ENCODE measurements at places on chromosomes 2 and 18.

DNA sequence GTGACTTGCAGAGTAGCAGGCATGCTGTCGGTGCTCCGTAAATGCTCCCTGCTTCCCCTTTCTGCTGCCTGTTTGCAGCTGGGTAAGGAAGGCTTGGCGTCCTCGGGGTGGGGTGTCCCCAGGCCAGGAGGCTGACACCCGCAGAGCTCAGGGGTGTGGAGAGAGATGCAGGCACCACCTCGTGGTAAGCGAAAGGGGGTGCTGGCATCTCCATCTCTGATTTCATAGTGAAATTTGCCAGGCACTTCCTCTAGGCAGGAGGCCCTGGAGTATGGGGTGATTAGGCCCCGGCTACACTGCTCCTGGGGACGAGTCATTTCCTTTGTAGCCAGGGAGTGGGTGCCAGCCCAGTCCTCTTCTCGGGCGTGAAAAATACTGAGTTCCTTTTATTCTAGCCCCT, 160.4 kb downstream of the KLHL29 start:
- peaks cover 15% of the 10 kb centered on the region for H3K27me3 ChIP-seq
- peaks cover 3% of the 10 kb centered on the region for H3K36me3 ChIP-seq
- DNase-seq = no peak
- H3K4me1 ChIP-seq = peaks cover 21% of the 10 kb centered on the region
- no peak overlapping the region for H3K4me3 ChIP-seq

DNA sequence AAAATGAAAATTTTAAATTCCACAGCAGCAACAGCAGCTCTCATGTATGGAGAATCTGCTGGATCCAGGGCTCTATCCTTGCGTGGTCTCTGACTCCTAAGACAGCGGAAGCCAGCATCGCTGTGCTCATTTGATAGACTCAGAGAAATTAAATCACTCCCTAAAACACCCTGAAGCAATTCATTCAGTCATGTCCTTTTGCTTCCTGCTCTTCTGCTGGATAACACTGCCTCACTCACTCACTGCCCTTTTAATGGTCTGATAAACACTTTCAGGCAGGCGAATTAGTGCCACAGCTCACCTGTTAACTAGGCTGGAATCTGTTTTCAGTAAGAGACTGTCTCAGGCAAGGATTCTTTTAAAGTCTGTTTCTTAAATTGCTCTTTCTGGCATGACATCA, 10.0 kb downstream of the WIPF1 start:
- H3K36me3 ChIP-seq = peaks cover 26% of the 10 kb centered on the region
- H3K27ac ChIP-seq = no peak overlapping the region
- H3K4me1 ChIP-seq = peaks cover 7% of the 10 kb centered on the region
- no peak for DNase-seq
- H3K27me3 ChIP-seq = no peaks in the 10 kb centered on the region

- H3K27ac ChIP-seq = no peak overlapping the region
- H3K4me1 ChIP-seq = peaks cover 9% of the 10 kb centered on the region
- no peaks in the 10 kb centered on the region for H3K27me3 ChIP-seq
These were observed 12.9 kb upstream of the GLI2 start for GRCh38 chr2:120722568-120723421.

GRCh38 chr2:204545861-204546735, 823 bp downstream of the PARD3B start:
- no peaks in the 10 kb centered on the region for H3K27me3 ChIP-seq
- H3K27ac ChIP-seq = no peak overlapping the region
- no peaks in the 10 kb centered on the region for H3K36me3 ChIP-seq
- H3K4me3 ChIP-seq = peak overlapping the region; percentile 71
- H3K4me1 ChIP-seq = peaks cover 11% of the 10 kb centered on the region
- peak; percentile 33 for DNase-seq

DNA sequence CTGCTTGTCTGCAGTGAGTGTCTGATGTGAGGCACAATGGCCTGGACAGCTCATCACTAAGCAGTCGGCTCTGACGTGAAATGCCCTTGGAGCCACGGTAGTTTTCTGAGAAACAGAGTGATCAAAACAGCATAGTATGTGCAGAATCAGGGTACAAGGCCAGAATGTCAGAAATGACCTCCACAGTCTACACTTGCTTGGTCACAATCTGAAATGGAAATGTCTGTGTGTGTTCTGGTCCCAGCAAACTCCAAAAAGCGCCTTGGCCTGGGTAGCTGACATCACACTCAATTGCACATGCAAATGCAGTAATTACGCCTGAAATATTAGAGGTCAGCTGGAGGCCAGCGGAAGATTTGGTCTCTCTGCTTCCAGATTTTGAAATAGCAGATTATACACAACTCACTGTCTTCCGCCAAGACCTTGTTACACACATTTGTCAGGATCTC, 95.4 kb downstream of the CTAGE1 start:
- peaks cover 7% of the 10 kb centered on the region for H3K4me1 ChIP-seq
- no peaks in the 10 kb centered on the region for H3K36me3 ChIP-seq
- H3K4me3 ChIP-seq = no peak overlapping the region
- no peak overlapping the region for H3K27ac ChIP-seq

DNA sequence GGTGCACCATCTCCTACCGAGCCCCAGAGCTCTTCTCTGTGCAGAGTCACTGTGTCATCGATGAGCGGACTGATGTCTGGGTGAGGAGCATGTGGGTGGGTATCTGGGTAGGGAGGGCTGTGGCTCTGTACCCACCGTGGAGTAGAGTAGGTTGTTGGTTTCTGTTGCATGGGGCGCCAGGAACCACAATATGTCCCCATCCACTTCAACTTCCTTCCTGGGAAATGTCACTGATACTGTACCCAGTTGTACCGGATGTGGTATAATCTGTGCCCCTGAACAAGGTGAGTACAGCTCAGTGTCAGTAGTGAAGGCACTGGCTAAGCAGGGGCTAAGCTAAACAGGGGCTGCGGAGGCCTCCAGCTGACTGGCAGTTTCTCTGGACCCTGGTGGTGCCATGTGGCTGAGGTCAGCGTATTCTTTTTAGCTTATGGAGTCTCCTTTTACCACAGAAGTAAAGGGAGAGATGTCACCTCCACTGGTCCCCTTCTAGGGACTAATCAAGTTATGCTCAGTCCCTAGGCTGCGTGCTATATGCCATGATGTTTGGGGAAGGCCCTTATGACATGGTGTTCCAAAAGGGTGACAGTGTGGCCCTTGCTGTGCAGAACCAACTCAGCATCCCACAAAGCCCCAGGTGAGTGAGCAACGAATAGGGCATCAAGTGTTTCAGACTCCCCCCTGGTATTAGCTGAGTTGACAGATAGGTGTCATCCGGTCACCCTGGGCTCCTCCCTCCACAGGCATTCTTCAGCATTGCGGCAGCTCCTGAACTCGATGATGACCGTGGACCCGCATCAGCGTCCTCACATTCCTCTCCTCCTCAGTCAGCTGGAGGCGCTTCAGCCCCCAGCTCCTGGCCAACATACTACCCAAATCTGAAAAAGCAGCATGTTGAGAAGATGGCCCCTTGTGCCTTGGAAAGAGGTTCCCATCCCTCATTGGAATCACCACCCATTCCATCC, 2.7 kb downstream of the STK16 start:
- no peak for DNase-seq
- no peak overlapping the region for H3K4me3 ChIP-seq
- no peaks in the 10 kb centered on the region for H3K27me3 ChIP-seq
- H3K27ac ChIP-seq = peak overlapping the region; percentile 99

DNA sequence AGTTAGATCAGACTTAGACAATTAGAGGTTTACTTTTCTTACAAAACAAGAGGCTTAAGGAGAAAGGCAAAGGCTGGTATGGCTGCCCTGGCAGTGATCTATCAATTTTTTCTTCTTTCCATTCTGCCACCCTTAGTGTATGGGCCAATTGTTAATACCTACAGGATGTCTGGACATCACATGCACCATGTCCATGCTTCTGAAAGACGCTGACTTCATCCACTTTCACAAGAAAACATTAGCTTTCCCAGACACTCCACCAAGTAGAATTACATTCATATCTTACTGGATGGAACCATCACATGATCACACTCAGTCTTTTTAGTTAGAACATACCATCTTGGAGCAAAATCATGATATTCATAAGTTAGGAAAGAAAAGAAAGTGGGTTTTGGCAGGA, 120.9 kb downstream of the ARHGAP28 start:
- H3K27me3 ChIP-seq = no peaks in the 10 kb centered on the region
- DNase-seq = no peak
- no peaks in the 10 kb centered on the region for H3K4me1 ChIP-seq
- H3K27ac ChIP-seq = no peak overlapping the region

GRCh38 chr2:120809609-120810440, 74.2 kb downstream of the GLI2 start:
- peak; percentile 66 for DNase-seq
- H3K36me3 ChIP-seq = peaks cover 4% of the 10 kb centered on the region
- no peak overlapping the region for H3K27ac ChIP-seq
- no peaks in the 10 kb centered on the region for H3K27me3 ChIP-seq

DNA sequence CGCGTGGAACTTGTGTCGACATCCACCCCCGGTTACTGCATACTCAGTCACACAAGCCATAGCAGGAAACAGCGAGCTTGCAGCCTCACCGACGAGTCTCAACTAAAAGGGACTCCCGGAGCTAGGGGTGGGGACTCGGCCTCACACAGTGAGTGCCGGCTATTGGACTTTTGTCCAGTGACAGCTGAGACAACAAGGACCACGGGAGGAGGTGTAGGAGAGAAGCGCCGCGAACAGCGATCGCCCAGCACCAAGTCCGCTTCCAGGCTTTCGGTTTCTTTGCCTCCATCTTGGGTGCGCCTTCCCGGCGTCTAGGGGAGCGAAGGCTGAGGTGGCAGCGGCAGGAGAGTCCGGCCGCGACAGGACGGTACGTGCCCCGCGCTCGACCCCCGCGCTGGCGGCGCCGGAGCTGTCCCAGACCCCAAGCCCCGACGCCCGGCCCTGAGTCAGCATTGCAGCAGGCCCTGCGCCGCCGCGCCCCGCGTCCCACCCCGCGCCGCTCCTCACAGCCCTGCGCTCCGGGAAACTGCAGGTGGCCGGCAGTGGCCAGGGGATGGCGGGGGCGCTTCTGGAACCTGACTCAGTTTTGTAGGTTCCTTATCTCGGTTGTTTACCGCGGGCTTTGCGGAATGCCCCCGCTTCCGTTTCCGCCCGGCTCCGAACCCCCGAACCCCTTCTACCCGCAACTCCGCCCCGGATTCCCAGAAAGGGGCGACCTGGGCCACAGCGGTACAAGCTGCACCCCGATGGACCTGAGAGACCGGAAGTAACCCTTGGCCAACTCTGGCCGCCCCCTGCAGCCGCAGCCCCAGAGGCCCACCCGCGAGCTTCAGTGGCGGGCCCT, at the start of gene CFLAR:
CFLAR (plus strand) TSS at position 50 of the 844 bp plus-strand sequence. CDS start 13,702 bp downstream, outside the sequence.
- H3K27me3 ChIP-seq = no peaks in the 10 kb centered on the region
- no peaks in the 10 kb centered on the region for H3K36me3 ChIP-seq
- peak within 1 kb of the TSS; percentile 98 for H3K27ac ChIP-seq
- H3K4me1 ChIP-seq = peaks cover 12% of the 10 kb centered on the region

- no peak for DNase-seq
- peaks cover 11% of the 10 kb centered on the region for H3K4me1 ChIP-seq
- peaks cover 38% of the 10 kb centered on the region for H3K27me3 ChIP-seq
These were observed 234.8 kb upstream of the SMAD2 start for GRCh38 chr18:48165111-48165866.

- H3K4me1 ChIP-seq = peaks cover 8% of the 10 kb centered on the region
- DNase-seq = no peak
- H3K36me3 ChIP-seq = no peaks in the 10 kb centered on the region
These were observed 171.9 kb downstream of the HRH4 start for GRCh38 chr18:24632158-24632988.

GRCh38 chr18:63109802-63110201, 209.8 kb downstream of the BCL2 start:
- H3K27ac ChIP-seq = no peak overlapping the region
- H3K27me3 ChIP-seq = no peaks in the 10 kb centered on the region
- no peaks in the 10 kb centered on the region for H3K4me1 ChIP-seq
- no peak overlapping the region for H3K4me3 ChIP-seq

GRCh38 chr2:178211460-178211859, 17.1 kb downstream of the OSBPL6 start:
- no peaks in the 10 kb centered on the region for H3K4me1 ChIP-seq
- H3K36me3 ChIP-seq = no peaks in the 10 kb centered on the region
- DNase-seq = no peak

GRCh38 chr2:168149150-168149974, 98.0 kb downstream of the STK39 start:
- H3K27me3 ChIP-seq = no peaks in the 10 kb centered on the region
- no peak for DNase-seq
- H3K27ac ChIP-seq = no peak overlapping the region

- H3K4me3 ChIP-seq = peak overlapping the region; percentile 36
- no peaks in the 10 kb centered on the region for H3K27me3 ChIP-seq
- peak; percentile 88 for DNase-seq
- H3K4me1 ChIP-seq = peaks cover 2% of the 10 kb centered on the region
These were observed 456.6 kb upstream of the UBE2E3 start for GRCh38 chr2:180523621-180524340.

DNA sequence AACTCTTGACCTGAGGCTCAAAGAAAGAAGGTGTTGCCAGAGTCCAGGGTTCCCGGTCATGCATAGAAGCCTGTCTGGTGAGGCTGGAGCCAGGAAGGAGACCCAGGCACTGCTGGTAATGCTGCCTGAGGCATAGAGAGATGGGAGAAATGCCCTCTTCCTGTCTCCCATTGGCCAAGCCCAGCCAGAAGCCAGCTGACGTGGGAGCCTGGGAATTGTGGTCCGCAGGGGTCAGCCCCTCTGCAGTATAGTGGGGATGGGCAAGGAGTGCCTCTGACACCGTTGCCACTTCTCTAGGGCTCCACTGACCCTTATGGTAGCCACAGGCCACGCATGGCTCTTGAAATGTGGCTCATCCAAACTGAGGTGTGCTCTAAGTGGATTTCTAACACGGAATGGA, 95.7 kb downstream of the CTIF start:
- no peak overlapping the region for H3K4me3 ChIP-seq
- no peaks in the 10 kb centered on the region for H3K27me3 ChIP-seq
- peaks cover 59% of the 10 kb centered on the region for H3K36me3 ChIP-seq
- H3K27ac ChIP-seq = no peak overlapping the region
- DNase-seq = no peak

DNA sequence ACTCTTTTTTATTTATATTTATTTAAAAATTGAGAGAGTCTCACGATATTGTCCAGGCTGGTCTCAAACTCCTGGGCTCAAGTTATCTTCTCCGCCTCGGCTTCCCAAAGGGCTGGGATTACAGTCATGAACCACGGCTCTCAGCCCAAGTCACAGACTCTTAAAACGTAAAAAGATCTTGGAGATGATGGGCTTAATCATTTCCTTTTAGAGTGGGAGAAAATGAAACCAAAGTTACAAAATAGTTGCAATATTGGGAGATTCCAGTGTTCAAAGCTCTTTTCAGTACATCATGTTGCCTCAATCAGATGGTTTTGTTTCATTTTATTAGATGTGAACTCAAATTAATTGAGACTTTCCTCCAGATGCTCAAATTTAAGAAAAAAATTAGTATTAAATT, 151.4 kb upstream of the XPO1 start:
- peak; percentile 35 for DNase-seq
- peaks cover 3% of the 10 kb centered on the region for H3K4me1 ChIP-seq
- peak overlapping the region; percentile 62 for H3K4me3 ChIP-seq
- no peaks in the 10 kb centered on the region for H3K27me3 ChIP-seq
- no peak overlapping the region for H3K27ac ChIP-seq

- no peaks in the 10 kb centered on the region for H3K27me3 ChIP-seq
- H3K4me3 ChIP-seq = no peak overlapping the region
- peaks cover 9% of the 10 kb centered on the region for H3K36me3 ChIP-seq
These were observed 67.7 kb downstream of the ATAD2B start for GRCh38 chr2:23859234-23859633.

- H3K27me3 ChIP-seq = no peaks in the 10 kb centered on the region
- H3K36me3 ChIP-seq = no peaks in the 10 kb centered on the region
- H3K27ac ChIP-seq = no peak overlapping the region
- DNase-seq = no peak
- no peak overlapping the region for H3K4me3 ChIP-seq
These were observed 71.9 kb downstream of the VWC2L start for GRCh38 chr2:214482728-214483127.

- H3K4me1 ChIP-seq = no peaks in the 10 kb centered on the region
- H3K36me3 ChIP-seq = no peaks in the 10 kb centered on the region
- H3K27me3 ChIP-seq = no peaks in the 10 kb centered on the region
- H3K4me3 ChIP-seq = no peak overlapping the region
- no peak overlapping the region for H3K27ac ChIP-seq
- no peak for DNase-seq
These were observed 200.9 kb upstream of the RAB6C start for GRCh38 chr2:129778584-129778877.

Measured in mesenchymal stem cell (in vitro differentiated cells and primary cell).